ENCODE measurements at places on chromosomes 13 and 19.

- DNase-seq = no peak
Observed at GRCh38 chr19:42657556-42657955, 62.8 kb upstream of the CEACAM8 start.

DNA sequence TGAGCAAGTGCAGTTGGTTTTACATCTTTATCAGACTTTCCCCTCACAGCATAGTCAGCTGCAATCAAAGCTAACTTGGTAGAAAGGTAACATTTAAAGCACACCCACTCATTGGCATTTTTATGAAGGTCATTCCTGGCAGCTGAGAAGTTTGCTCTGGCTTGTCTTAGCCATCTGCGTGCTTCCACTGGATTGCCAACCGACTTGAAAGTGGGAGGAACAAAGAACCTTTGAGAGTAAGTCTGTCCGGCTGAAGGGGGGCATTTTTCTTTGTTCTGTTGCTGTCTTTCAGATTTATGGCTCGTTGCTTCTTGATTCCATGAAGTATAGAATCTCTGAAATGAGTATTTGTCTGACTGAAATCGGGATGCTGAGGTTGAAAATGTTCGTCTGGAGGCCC, 103.1 kb downstream of the SACS start:
- no peak for DNase-seq

- DNase-seq = no peak
Observed at GRCh38 chr13:114025714-114026431, 52.0 kb upstream of the C13orf46 start.

DNA sequence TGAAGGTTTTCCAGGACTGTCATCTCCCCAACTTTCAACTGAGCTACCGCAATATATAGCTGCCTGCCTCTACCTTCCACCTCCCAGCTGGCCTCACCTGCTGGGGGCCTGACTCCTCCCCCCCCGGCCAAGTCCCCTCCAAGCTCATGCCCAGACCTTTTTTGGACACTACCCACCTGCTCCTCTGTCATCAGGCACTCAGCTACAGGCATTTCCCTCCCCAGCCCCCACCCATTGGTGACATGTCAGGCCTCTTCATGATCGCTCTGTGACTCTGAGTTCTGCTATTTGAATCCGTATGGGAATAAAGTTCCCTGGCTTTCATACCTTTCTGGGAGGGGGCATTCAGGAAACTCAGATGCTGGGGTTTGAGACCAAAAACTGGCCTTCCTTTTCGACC, 1.8 kb downstream of the PRKACA start:
- no peak for DNase-seq

GRCh38 chr19:12723381-12723640, 421 bp downstream of the TNPO2 start:
- DNase-seq = no peak

DNA sequence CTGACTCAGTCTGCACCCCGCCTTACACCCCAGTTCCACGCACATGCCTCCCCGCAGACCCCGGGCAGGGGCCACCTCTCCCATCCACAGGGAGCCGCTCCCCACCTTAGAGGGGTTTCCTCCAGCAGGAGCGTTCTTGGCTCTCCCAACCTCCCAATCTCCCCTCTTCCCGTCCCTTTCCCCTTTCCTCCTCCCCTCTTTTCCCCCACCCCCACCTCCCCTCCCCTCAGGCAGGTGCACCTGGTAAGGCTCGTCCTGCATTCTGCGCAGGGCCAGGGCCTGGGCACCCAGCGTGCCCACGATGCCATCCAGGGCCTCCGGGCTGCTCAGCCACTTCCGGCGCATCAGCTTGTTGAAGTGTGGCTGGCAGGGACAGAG, 27.3 kb downstream of the EXOC3L2 start:
- no peak for DNase-seq

DNA sequence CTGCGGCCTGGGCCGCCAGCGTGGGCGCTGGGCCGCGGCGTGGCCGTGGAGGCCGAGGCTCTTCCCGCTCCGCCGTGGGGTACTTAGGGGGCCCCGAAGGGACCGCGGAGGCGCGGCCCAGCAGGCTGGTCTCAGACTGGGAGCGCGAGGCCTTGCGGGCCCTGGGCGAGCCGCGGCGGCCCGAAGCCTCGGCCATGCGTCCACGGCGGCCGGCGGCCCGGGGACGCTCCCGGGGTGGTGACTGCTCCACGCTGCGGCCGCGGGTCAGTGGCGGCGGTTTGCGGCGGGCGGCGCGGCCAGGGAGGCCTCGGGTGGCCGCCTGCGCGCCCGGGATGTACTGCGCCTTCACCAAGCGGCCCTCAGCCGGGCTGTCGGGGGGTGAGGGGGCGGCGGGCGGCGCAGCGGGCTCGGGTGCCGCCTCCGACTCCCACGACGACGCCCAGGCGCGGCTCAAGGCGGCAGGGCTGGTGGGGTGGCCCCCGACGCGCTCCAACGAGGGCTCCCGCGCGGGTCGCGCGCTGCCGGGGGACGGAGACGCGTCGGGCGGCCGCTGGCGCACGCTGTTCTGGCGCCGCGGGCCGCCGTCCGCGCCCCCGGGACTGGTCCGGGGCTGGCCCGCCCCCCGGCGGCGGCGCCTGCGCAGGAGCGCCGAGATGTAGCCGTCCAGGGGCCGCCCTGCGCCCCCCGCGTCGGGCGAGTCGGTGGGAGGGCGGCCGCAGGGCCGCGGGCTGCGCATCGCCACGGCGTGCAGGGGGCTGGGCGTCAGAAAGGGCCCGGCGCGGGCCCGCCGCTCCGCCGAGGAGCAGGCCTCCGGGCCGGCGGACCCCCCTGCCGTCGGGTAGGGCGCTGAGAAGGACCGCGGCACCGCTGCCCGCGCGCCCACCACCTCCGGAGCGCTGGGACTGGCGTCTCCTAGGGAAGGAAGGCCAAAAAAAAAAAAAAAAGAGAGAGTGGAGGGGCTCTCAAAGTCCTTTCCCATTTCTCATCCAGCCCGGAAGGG, 11.7 kb downstream of the DACT3 start:
- DNase-seq = no peak
